ENCODE measurements at places on chromosomes 11 and 22. TPM values are rescaled to one million over a fixed set of nuclear protein-coding genes. Genes with fewer than 3 reads are reported as not detected.

Gene PRR14L
- 15.3 TPM for total RNA-seq

Gene OOSP3
- 0.13 TPM for total RNA-seq

Gene ACER3
- 20.0 TPM for total RNA-seq

Gene OR56A4
- total RNA-seq, result not detected

Gene NUDT22
- 26.4 TPM for total RNA-seq

Gene LIF
- 0.25 TPM for total RNA-seq

Gene DDX25
- total RNA-seq, result not detected

Gene CARNS1
- 0.13 TPM for total RNA-seq

Gene OR51B5
- total RNA-seq, result not detected

Gene OR52H1
- 0.13 TPM for total RNA-seq

Gene CARD10
- 55.6 TPM for total RNA-seq

Gene RIN1
- total RNA-seq, result 5.9 TPM

Gene LGR4
- 2.7 TPM for total RNA-seq

Gene ACR
- under 0.01 TPM for total RNA-seq

Gene ADAMTS8
- total RNA-seq, result not detected

Gene SLC17A6
- not detected for total RNA-seq

Gene KCNJ11
- total RNA-seq, result 0.64 TPM

Gene HIPK3
- total RNA-seq, result 62.6 TPM

Gene APOA4
- total RNA-seq, result not detected

Gene ANKK1
- not detected for total RNA-seq

Gene GTF2H1
- 60.3 TPM for total RNA-seq

Gene OR2AG2
- under 0.01 TPM for total RNA-seq

Gene PGA5
- not detected for total RNA-seq

Gene NAALAD2
- total RNA-seq, result 0.26 TPM

Gene CWF19L2
- total RNA-seq, result 8.1 TPM

Gene OR4D11
- total RNA-seq, result not detected

Gene DGCR6
- total RNA-seq, result 0.25 TPM

Gene CDKN1C
- 58.8 TPM for total RNA-seq

All from dermis microvascular lymphatic vessel endothelial cell (primary cell).